ENCODE measurements at places on chromosomes 11 and 22. TPM values are rescaled to one million over a fixed set of nuclear protein-coding genes. Genes with fewer than 3 reads are reported as not detected.

DNA sequence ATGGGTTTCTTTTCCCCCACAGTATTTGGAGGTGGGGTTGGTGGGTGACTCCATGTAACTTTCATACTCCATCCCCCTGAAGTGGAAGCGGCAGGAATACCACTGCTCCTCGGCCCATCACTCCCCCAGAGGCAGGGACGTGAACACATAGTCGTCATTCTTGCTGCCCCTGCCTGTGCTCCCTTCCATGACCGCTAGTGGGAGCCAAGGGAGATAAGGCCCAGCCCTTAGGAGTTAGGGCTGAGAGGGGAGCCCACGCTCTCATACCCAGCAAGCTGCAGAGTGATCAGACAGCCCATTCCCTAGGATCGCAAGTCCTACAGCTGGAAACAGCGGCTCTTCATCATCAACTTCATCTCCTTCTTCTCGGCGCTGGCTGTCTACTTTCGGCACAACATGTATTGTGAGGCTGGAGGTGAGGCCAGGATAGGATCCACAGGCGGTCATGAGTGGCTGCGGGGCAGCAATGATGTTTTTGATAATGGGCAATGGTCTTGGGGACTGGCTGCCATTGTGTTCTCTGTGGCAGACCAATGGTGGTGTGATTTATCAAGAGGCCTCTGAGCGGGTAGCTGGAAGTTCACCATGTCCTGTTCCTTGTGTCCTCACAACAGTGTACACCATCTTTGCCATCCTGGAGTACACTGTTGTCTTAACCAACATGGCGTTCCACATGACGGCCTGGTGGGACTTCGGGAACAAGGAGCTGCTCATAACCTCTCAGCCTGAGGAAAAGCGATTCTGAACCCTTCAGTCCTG lies 15.9 kb downstream of the RHOG start:
- no peak for DNase-seq

DNA sequence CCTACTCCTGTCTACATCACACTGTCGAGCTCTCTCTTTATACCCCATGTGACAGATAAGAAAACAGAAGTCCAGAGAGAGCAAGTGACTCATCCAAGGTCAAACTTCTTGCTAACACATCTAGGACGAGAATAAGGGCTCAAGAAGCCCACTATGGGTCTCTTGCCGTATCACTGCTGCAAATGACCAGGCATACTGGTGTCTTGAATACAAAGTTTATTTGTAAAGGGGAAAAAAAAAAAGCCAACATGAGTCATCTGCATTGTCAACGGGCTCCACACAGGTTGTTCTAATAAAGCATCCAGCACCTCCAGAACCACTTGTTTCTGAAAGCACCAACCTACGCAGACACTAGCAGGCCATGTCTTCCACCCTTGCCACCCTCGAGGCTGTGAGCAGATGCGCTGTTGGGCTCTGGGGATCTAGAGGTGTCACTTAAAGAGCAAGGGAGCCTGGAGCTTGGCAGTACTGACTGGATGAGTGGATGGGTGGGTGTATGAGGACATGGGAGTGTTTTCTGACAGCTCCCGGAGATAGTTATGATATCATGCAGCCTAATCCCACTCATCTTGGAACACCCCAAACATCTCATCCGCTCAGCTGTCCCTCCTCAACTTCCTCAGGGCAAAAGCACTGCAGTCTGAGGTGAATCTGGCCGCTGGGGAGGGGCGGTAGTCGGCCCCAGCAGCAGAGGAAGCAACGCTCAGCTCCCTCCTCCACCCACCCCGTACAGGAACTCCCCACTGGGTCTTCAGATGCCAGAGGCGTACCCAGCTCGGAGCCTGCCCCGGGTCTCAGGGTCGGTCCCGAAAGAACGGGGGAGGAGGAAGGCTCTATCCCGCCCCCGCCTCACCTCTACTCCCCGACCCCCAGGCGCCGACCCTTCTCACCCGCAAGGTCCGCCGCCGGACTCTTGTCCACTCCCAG lies 1.0 kb downstream of the SMCO4 start:
- peak; percentile 77 for DNase-seq

The CD6 gene
- not detected for total RNA-seq

DNA sequence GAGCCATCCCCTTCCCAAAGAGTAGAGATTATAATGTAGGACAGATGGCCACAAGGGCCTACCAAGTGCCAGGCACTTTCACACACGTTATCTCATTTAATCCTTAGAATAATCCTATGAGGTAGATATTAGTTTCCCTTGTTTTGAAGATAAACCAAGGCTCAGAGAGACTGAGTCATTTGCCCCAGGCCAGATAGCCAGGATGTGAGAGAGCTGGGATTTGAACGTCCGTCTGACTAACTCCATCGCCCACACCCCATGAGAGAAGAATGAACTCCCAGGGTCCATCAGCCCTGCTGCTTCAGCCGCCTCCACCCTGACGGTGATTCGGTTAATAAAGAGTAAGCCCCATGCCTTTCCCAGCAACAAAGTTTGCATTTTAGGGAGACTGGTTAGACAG lies 10.7 kb downstream of the PRG3 start:
- DNase-seq = peak; percentile 73

GRCh38 chr11:27239305-27239942 lies 123.6 kb downstream of the CCDC34 start:
- DNase-seq = peak; percentile 62

The WBP2NL gene
- total RNA-seq = not detected

The VSIG2 gene
- not detected for total RNA-seq

DNA sequence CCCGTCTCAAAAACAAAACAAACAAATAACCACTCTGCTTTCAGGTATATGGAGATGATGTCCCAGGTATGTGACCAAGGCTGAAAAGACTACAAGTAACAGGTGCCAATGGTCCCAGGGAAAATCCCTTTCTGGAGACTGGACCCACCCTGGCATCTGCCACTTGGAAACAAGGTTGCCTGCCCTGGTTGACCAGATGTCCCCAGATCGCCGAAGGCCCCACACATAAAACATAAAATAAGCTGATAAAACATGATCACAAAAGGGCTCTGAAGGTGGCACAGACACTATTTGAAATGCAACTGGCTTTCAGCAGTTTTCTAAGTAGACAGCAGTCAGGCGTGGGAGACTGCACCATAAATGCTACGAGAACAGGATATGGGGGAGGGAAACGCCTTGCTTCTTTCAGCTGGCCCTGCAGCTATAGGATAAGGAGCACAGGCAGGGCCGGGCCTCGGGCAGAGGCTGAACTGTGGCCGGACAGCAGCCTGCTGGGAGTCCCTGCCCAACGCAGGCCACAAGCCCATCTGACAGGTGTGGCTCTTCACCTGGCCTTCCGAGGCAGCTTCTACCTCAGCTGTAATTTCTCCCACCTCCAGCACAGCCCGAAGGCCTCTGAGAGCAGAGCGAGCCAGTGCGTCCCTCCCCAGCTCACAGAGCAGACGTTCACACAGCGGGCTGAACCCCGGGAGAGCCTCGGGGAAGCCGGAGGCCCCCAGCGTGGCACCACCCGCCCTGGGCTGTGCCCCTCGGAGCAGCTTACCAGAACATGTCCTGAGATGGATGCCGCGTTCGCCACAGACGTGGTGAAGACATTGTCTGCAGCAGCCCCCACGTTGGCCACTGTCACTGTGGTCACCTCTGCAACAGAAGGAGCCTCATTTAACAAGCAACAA lies 4.0 kb downstream of the DEAF1 start:
- DNase-seq = no peak
